ENCODE measurements at places on chromosomes 6 and 20. TPM values are rescaled to one million over a fixed set of nuclear protein-coding genes. Genes with fewer than 3 reads are reported as not detected.

SMOC2 gene
- 213 TPM for total RNA-seq

CD109 gene
- 3.9 TPM for total RNA-seq

OPRM1 gene
- total RNA-seq, result not detected

RNF182 gene
- 0.14 TPM for total RNA-seq

PCSK2 gene
- 2.6 TPM for total RNA-seq

CALHM5 gene
- 1.8 TPM for total RNA-seq

SOBP gene
- 11.0 TPM for total RNA-seq

KCNQ5 gene
- 2.3 TPM for total RNA-seq

RGS19 gene
- 18.2 TPM for total RNA-seq

ATP6V1G2 gene
- 4.1 TPM for total RNA-seq

CFB gene
- total RNA-seq, result 476 TPM

ME1 gene
- total RNA-seq, result 30.2 TPM

ELOVL4 gene
- total RNA-seq, result 1.5 TPM

PDE7B gene
- 5.7 TPM for total RNA-seq

ZNF165 gene
- 1.5 TPM for total RNA-seq

MICB gene
- total RNA-seq, result 2.7 TPM

GHRH gene
- total RNA-seq, result not detected

NR2E1 gene
- not detected for total RNA-seq

ARG1 gene
- total RNA-seq, result 0.89 TPM

SLC17A2 gene
- total RNA-seq, result not detected

GPSM3 gene
- total RNA-seq, result 19.6 TPM

JPH2 gene
- total RNA-seq, result 48.9 TPM

MEP1A gene
- not detected for total RNA-seq

BLOC1S5 gene
- total RNA-seq, result 10.8 TPM

GSTA5 gene
- total RNA-seq, result not detected

MRPS26 gene
- 46.6 TPM for total RNA-seq

NKX2-4 gene
- total RNA-seq, result not detected

TMEM217 gene
- total RNA-seq, result 0.55 TPM

DNAH8 gene
- 0.03 TPM for total RNA-seq

DACT2 gene
- 3.2 TPM for total RNA-seq

ERVFRD-1 gene
- total RNA-seq, result 0.40 TPM

GPLD1 gene
- total RNA-seq, result 2.3 TPM

HLA-G gene
- 0.52 TPM for total RNA-seq

All from mucosa of gallbladder (tissue), 1 donor.